ENCODE measurements at places on chromosomes 1 and 21.

DNA sequence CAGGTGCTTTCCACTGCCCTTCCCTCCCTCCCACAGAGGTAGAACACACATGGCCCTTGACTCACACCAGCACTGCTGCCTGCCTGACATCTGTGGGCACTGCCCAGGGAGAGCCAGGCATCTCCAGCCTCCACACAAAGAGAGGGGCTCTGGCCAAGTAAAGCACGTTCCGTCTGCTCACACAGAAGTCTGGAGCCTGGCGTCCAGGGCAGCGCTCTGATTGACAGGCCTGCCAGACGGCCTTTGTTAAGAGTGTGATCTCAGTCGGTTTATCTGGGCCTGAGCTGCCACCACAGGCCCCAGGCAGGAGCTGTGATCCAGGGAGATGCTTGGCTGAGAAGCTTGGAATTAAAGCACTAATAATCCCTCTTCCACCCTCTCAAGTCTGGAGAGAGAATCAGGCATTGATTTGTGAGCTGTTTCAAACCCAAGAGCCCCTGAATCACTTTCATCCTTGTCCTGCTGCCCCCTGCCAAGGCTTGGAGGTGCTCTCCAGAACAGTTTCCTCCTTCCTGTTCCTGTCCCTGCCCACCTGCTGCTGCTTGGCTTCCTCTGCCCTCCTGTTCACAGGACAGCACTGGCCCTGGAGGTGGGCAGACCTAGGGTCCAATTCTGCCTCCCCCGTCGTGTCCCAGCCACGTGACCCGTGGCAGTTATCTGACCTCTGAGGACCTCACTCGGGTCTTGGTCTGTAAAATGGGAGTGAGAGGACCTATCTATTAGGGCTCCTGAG lies 3.7 kb downstream of the DMRTB1 start:
- no peak for DNase-seq

GRCh38 chr1:156652131-156652991 lies 10.4 kb downstream of the BCAN start:
- no peak for DNase-seq

DNA sequence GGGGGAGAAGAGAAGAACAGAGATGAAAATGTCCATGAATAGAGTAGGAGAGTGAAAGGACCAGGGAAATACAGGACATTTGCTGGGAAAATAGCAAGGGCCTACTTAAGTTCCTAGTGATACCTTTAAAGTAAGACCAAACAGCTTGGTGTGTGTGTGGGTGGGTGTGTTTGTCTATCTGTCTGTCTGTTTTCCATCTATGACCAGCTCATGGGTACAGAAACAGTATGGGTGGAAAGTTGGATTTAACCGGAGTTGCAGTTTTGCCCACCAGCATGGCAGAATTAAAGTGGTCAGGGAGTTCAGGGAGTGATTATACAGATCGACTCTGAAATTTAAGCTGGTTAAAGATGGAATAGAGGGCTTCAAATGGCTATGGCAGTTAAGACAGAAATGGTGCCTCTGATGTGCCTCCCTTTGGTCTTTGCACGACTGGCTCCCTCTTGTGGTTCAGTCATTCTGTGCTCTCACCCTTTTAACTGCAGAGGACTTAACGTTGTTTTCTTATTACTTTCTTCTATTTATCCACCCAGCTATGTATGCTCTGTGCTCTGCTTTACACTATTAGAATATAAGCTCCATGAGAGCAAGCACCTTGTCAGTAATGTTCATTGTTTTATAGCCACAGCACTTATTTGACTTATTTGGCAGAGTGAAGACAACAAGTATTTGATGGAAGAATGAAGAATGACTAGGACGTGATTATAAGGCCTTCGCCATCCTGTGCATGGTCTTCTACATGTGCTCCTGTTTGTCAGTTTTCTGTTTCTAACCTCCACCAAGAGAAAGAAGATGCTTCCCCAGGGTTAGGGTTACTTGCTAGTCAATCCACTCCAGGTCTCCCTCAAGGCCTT lies 72.7 kb upstream of the AK4 start:
- peak; percentile 78 for DNase-seq

DNA sequence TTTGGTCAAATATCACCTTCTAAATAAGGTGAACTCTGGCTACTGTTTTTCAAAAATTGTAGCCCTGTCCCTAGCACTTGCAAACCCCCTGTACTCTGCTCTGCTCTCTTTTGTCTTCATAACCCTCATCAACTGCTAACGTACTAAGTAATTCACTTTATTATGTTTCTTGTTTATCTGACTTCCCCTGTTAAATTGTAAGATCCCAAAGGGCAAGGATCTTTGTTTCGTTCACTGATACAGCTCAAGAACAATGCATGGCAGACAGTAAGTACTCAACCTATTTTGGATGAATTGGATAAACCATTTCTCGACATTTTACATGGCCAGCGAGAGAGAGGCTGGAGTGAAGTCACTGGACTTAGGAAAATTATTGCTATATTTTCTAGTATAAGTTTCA lies 46.9 kb downstream of the ATP5PF start:
- no peak for DNase-seq

All from OCI-LY7 (cell line).